ENCODE measurements at places on chromosomes 2 and 18.

DNA sequence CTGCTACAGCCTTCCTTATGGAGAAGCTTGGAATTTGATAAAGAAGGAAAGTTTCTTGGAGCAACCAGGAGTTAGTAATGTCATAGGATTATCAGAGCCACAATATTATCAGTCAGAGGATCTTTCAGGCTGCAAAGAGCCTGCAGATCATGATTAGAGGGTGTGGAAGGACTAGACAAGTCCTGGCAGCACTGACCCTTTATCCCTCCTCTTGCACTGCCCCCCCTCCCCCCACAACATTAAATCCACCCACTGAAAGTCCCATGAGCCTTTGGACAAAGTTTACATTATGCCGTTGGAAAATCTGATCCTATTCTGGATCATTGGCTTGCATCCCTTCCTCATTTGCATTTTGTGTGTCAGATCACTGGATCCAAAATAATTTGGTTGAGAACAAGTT, 18.7 kb upstream of the IMPA2 start:
- no peak for DNase-seq

- no peak for DNase-seq
Observed at GRCh38 chr2:11679486-11680181, 9.6 kb upstream of the NTSR2 start.

DNA sequence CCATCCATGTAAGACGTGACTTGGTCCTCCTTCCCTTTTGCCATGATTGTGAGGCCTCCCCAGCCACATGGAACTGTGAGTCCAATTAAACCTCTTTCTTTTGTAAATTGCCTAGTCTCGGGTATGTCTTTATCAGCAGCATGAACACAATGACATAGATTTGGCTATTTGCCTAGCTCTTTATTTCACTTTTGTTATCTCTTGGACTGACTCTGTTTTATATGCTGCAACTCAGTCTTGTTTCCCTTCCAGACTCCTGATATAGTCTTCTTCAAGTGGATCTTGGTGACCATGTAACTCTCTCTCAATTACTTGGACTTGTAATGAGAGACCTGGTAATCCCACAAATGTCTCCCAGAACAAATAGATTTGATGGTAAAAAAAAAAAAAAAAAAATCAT, 627.6 kb downstream of the CCDC85A start:
- DNase-seq, result no peak

DNA sequence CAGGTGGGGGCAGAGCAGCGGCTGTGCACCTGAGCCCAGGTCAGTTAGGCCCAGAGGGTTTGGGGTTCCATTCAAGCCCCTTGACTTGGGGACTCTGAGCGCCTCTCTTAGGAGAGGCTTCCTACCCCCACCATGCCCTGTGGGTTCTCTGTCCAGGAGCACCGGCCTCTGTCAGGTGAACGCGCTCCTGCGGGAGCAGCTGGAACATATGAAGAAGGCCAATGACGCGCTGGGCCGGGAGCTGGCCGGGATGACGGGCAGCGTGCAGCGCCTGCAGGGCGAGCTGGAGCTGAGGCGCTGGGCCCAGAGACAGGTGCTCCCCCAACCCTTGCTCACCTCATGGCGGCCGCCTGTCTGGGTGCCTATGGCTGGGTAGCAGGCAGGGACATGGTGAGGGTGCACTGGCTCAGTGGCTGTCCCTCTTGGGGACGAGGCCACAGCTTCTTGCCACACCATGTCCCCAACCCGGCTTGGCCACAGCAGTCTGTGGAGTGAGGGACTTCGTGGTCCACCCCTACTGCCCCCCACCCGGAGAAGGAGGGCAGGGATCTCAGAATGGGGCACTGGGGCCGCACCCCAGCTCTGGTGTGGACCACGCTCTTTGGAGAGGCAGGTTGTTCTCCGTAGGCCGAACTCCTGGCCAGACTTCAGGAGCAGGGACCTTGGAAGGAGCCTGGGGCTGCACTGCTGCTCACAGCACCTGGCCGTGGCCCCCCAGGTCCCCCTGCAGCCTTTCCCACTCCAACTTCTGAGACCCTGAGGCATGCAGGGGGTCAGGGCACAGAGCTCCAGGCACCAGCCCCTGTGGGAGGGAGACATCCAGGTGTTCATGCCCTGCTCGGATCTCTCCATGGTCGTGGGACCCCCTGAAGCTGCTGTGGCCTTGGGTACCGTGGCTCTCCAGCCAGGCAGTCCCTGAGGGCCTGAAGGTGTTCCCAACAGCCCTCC, 19.7 kb downstream of the CROCC2 start:
- DNase-seq, result no peak

DNA sequence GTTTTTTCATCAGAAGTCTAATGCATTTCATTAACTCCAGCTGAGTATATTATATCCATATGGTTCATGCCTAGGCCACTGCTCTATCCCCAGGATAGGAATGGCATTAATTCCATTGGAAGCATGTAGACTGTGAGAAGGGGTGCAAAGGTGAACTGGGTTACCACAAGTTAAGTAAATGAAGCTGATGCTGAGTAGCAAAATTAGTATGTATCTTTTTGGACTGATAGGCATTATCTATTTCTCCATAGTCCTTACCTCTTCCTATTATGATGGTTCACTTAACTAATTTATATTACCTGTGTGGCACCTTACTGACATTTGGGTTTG, 24.9 kb downstream of the UBE2E3 start:
- no peak for DNase-seq

GRCh38 chr2:83172841-83173240, 1286.2 kb downstream of the SUCLG1 start:
- no peak for DNase-seq

DNA sequence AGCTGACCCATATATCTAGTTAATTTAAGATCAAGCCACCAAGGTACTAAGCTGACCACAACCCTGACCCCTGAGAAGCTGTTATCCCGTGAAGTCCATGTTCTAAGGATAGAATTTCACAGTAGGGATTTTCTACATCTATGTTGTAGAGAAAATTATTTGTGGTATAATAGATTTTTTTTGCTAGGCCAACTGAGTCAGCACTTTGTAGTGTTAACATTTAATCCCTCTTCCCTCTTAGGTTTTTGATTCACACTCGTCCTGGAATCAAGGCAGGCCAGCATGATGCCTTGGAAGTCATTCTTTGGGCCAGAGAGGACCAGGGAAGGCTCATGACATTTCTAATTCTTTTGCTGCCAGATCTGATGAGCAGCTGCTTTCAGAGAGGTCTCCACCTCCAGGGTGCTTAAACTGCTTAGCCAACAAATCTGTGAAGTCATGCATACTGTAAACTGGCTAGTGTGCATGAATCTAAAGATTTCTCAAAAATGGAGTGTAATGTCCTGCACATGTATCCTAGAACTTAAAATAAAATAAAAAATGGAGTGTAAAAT, 102.5 kb downstream of the RBM43 start:
- no peak for DNase-seq

GRCh38 chr2:111534910-111535352, 349.1 kb downstream of the ANAPC1 start:
- DNase-seq, result no peak

DNA sequence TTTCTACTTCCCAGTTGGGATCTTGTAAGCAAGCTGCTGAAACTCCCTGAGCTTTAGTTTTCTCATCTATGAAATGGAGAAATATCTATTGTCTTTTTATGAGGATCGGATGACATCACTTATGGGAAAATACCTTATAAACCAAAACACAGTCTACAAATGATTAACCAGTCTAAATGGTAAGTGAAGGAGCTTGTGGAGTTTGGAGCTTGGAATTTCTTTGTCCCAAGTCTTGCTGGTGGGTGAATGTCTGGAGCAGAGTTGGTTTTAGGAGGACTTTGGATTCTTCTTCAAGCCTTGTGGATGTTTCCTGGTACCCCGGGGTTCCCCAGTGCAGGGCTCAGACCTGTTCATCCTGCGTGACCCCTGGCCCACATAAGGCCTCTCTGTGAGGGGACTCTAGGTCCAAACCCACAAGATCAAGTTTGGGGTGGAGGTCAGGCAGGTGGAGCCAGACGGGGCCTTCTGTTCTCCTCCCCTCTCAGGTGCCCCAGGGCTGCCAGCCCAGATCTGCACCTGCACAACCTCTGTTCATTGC, 43.2 kb downstream of the FOSL2 start:
- DNase-seq, result no peak

DNA sequence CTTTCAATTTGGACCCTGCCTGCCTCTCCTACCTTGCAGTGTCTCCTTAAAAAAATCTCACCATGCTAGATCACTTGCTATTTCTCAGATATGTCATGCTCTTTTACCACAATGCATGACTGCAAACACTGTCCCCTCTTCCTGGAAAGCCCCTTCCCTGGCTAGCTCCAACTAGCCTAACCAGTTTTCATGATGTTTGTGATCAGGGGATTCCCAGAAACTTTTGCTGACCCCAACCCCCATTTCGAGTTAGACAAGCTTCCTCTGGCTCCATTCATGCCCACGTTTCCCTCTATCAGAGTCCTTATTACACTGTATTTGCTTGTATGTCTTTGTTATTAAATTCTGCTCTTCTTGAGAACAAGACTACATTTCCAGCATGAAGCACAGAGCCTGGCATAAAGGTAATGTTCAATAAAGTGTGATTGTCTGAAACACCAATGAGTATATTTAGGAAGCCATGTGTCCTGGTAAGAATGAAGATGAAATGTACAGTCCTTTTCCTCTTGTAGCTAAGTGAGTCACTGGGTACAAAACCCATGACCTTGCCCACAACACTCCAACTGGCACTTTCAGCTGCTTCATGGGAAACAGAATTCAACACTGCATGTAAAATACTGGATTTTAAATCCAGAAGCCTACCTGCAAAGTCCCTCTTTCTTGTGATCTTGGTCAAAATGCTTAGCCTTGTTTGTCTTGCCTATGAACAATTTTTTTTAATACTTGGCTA, 62.0 kb upstream of the ATL2 start:
- no peak for DNase-seq

DNA sequence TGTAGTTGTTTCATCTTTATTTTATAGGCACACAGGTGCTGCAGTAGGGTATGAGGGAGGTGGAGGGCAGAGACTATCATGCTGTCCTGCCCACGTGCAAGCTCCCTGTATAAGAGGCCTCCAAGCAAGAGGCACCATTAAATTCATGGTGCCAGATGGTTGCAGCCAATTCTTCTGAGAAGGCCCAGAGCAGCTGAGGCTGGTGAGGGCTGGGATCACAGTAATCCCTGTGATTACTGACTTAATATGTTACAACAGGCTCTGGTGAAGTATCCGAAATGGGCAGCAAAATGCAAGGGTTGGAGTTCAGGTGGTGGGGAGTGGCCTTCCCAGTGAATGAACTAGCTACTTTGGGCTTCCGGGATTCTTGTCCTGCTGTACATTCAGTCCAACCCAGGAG, 191.9 kb upstream of the SMAD2 start:
- no peak for DNase-seq

Data from AML-193 (cell line).